ENCODE measurements at places on chromosomes 7 and 10. TPM values are rescaled to one million over a fixed set of nuclear protein-coding genes. Genes with fewer than 3 reads are reported as not detected.

- no peak for DNase-seq
These were observed 61.7 kb upstream of the MGMT start for GRCh38 chr10:129405389-129405788.

DNA sequence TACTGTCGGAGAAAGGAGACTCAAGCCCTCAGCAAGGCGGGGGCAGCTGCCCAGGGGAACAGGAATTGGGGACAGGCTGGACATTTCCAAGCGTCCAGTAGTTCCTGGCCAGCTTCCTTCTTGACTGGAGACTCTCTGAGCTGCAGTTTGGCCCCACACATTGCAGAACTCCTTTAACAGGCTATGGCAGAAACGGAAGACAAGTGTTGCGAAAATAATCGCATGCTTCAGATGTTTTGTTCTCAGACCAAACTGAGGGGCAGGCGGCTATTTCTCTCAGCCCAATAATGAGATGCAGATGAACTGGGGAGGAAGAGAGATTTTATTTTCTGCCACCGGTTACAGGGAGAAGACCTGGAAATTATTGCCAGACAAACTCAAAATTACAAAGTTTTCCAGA lies 88.0 kb upstream of the PFKP start:
- no peak for DNase-seq

GRCh38 chr7:108875139-108875538 lies 305.5 kb downstream of the DNAJB9 start:
- peak; percentile 3 for DNase-seq

TEX36 gene
- not detected for total RNA-seq

GRCh38 chr10:73873838-73874215 lies 528 bp downstream of the CAMK2G start:
- DNase-seq, result no peak

CLEC2L gene
- total RNA-seq, result not detected

- no peak for DNase-seq
These were observed 1061.8 kb upstream of the LRRTM3 start for GRCh38 chr10:65864036-65864435.

DNA sequence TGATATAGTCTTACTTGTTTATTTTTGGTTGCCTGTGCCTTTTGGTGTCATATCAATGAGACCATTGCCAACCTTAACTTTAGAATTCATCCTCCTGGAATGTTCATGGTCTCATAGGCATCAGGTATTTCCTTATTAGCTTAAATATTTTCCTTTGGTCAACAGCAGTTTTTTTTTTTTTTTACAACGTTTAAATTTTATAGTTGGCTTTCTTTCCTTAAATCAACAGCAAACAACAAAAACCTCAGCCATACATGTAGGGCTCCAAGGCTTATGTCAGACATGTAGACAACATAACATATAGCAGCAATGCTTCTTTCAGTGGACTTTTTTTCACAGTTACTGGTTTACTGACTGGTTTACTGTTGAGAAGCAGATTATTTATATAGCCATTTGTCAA lies 22.7 kb downstream of the ENTPD7 start:
- DNase-seq, result no peak

AFAP1L2 gene
- 27.7 TPM for total RNA-seq

GRCh38 chr7:74101061-74101681 lies 17.6 kb downstream of the LIMK1 start:
- no peak for DNase-seq

DNA sequence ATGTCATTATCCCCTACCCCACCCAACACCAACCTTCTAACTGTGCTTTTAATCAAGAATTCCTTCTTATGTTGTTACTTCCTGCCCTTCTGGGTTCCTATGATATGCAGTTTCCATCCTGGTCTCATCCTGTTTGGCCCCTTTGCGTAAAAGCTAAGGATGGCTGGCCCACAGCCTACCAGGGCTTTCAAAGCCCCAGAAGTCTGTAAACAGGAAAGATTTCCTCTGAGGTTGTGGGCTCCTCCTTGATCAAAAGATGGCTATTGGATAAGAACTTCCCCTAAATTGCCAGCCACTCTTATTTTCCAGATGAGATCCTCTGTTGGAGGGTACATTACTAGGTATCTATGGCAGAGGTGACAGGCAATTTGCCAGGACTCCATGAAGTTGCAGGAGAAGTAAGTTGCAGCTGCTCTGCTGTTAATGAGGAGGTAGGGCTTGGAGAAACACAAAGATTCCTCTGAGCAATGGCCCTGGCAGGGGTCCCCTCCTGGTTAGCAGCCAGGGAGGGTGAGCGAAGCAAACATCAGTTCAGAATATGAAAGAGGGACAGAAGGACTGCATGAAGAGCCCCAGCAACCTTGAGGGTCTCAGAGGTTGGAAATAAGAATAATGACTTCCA lies 32.1 kb downstream of the NRP1 start:
- DNase-seq, result peak; percentile 74

DNA sequence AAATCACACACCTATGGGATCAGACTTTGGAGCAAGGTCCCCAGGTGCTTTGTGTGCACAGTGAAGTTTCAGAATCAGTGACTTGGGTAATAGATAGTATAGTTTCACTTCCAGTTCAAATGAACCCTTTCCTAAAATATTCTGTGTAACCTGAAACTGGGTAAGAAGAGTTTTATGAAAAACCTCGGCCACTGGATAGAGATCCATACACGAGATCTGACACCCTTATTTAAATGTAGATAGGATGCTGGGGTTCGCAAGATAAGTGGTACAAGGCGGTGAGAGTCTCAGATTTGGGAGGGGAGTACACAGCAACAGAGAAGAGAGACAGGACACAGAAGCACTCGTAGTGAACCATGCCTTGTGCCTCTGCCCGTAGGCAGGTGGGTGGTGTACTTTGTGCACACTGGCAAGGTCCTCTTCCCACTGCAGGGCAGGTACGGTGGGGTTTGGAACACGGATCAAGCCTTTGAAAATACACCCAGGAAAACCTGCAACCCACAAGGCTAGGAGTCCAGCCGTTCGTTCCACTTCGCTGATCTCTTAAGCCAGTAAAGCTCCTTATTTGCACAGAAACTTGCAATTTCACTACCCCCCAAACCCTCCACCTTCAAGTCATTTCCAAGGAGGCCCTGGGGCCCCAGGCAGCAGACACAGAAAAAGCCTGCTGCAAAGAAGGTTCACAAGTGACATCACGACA lies 162.8 kb downstream of the USP6NL start:
- no peak for DNase-seq

TPK1 gene
- total RNA-seq, result 14.8 TPM

ANKRD61 gene
- total RNA-seq, result 0.14 TPM
